ENCODE measurements at places on chromosomes 6 and 20. TPM values are rescaled to one million over a fixed set of nuclear protein-coding genes. Genes with fewer than 3 reads are reported as not detected.
A peak's percentile ranks its signal among the peaks of the same experiment; 100 is the strongest.

DNA sequence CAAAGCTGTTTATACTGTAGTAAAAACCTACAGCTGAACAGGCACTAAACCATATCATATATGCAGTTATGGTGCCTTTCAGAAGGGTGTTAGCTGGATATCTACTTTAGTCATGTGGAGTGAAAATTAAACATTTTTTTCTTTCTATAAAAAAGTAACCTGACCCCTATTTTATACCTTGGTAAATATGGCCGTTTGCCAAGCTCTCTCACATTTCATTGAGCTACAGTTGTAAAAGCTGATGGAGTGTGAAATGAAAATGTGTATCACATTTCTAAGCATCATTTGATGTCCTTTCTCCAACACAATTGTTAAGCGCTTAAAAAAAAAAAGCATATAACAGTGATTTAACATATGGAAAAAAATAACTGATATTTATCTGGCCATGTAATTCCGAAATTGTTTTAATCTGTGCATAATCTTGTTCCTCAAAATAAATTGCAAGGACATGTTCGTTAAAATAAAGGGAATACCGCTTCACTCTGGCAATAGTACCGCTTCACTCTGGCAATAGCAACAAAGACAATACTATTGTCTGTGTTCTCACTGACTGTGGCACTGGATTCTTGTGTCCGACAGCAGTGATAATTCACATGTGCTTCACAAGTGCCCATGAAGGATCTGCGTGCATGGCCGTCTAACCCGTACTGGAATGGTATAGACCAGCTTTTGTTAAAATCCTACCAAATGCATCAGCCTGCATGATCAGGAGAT lies 391.8 kb upstream of the SOX4 start:
- H3K4me3 ChIP-seq: no peak overlapping the region
- H3K27ac ChIP-seq: no peak overlapping the region
- H3K36me3 ChIP-seq: peaks cover 6% of the 10 kb centered on the region
- H3K27me3 ChIP-seq: no peaks in the 10 kb centered on the region
- no peak for DNase-seq

DNA sequence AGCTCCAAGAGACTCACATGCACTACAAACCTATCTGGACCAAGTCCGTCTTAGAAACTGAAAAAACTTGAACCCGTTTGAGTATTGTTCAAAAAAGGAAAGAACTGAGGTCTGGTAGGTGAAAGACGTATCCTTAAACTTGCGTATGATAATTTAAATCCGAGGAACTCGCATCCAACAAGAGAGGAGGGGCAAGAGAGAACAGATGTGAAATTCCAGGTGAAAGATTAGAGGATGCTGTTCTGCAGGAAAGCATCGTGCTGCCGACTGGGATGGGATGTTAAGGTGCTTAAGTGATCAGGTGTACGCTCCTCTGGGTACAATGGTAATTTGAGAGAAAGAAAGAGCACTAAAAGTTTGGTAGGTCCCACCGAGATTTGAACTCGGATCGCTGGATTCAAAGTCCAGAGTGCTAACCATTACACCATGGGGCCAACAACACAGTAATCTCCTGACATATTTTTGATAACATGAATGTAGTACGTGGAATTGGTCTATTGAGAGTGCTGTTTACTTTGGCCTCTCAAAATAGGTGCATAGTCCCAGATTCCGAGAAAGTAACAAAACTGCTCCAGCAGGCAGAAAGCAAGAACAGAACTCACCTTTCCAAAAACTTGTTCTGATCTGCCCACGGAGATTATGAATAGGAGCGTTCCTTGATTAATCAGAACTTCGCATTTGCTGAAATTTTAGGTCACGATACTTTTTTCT lies 53.5 kb upstream of the BTN3A2 start:
- H3K36me3 ChIP-seq: peaks cover 27% of the 10 kb centered on the region
- H3K4me1 ChIP-seq: peaks cover 26% of the 10 kb centered on the region
- DNase-seq: peak; percentile 82
- H3K27ac ChIP-seq: peak overlapping the region; percentile 74
- H3K27me3 ChIP-seq: no peaks in the 10 kb centered on the region
- peak overlapping the region; percentile 79 for H3K4me3 ChIP-seq

DNA sequence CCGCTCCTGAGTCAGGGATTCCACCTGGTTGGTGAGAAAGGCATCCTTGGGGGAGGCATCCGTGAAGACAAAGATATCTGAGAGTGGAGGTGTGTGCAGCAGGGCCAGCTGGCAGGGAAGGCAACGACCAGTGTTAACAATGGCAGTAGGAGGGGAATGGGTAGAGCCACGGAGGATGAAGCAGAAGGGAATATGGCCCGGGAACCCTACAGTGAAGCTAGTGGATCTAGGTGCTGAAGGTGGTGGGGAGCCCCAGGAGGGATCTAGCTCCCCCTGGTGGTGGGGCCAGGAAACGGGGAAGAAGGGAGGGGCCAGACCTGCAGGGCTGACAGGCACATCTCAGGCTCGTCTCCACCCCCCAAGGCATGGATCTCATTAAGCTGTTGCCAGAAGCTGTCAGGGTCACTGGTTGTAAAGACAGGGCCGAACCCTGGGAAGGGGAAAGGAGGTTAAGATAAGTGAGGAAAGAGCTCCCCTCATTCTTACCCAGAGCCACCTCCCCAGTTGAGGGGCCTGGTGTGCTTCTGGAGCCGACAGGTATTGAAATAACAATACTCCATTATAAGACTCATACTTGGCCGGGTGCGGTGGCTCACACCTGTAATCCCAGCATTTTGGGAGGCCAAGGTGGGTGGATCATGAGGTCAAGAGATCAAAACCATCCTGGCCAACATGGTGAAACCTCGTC lies 7.3 kb downstream of the VWA7 start:
- H3K27me3 ChIP-seq: no peaks in the 10 kb centered on the region
- H3K4me1 ChIP-seq: peaks cover 5% of the 10 kb centered on the region
- no peak overlapping the region for H3K27ac ChIP-seq
- no peaks in the 10 kb centered on the region for H3K36me3 ChIP-seq
- no peak overlapping the region for H3K4me3 ChIP-seq

DNA sequence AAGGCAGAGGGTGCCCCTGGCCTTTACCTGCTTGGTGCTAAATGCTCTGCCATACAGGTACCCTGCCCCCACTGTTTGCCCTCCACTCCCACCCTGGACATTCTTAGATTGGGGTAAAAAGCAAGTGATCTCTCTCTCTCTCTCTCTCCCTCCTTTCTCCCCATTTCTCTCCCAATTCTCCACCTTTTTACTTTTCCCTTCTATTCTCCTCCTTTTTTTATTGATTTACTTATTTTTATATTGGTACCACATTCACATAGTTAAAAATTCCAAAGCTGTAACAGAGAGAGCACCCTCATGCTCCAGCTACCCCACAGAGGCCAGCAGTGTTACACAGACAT lies 37.7 kb upstream of the ID1 start:
- H3K27ac ChIP-seq: peak overlapping the region; percentile 42
- H3K4me1 ChIP-seq: peaks cover 34% of the 10 kb centered on the region
- H3K36me3 ChIP-seq: peaks cover 85% of the 10 kb centered on the region
- no peak for DNase-seq

GRCh38 chr20:44856856-44857448 lies 28.6 kb upstream of the YWHAB start:
- H3K4me3 ChIP-seq: no peak overlapping the region
- peaks cover 29% of the 10 kb centered on the region for H3K27me3 ChIP-seq
- peaks cover 7% of the 10 kb centered on the region for H3K4me1 ChIP-seq
- no peaks in the 10 kb centered on the region for H3K36me3 ChIP-seq
- no peak overlapping the region for H3K27ac ChIP-seq

DNA sequence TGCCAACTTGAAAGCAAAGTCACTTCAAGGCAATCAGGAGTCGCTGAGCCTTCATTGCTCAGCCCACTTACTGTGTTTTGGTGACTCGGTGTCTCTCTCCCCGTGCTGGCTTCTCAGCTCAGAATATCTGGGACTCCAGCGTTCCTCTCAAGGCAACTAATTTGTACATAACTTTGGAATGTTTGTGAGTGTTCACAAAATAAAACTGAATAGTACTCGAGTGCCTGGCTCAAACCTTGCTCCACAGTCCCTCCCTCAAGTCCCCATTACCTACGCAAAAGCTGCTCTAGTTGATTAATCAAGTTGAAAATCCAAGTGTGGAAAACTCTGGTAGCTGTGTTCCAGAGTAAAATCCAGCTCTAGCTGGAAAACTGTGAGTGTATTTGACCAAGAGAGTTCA lies 8.6 kb downstream of the IPCEF1 start:
- no peak overlapping the region for H3K27ac ChIP-seq
- no peaks in the 10 kb centered on the region for H3K4me1 ChIP-seq
- H3K36me3 ChIP-seq: no peaks in the 10 kb centered on the region
- no peak for DNase-seq
- H3K27me3 ChIP-seq: no peaks in the 10 kb centered on the region

DNA sequence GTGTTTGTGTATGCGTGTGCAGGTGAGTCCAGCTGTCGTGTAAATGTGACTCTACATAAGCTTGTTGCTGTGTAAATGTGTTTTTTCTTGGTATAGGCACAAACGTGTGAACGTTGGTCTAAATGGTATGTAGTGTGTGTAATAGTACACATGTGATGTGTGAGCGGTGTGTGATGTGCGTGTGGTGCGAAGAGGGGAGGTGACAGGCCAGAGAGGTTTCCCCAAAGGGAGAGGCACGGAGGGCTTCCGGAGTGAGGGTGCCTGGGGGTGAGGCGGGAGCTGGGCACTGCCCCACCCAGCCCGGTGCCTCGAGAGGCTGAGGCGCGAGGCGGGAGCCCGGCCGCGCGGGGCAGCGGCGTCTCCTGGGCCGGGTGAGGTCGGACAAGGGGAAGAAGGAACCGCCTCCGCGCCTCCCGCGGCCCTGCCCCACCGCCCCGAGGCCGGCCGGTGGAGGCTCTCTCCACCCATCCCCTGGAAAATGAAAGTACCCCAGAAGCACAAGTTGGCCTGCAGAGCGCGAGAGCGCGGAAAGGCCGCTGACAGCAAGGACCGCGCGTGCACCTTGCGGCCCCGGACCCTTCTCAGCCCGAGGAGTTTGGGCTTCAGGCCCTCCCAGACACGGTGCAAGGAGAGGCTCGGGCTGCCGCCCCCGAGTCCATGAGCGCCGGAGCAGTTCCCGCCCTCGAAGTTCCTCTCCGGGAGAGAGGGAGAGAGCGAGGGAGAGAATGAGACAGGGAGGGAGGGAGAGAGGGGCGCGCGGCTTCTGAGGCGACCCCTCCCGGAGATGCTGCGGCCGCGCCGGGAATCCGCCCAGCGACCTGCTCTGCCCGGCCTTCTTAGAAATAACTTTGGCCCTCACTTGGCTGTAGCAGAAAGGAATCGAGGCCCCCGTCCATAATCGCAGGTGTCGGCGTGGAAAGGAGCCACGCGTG lies 43.2 kb upstream of the OSTM1 start:
- H3K27ac ChIP-seq: no peak overlapping the region
- H3K27me3 ChIP-seq: peaks cover 11% of the 10 kb centered on the region
- no peak for DNase-seq
- H3K4me1 ChIP-seq: peaks cover 24% of the 10 kb centered on the region
- H3K36me3 ChIP-seq: no peaks in the 10 kb centered on the region

GRCh38 chr20:62350098-62350628 lies 16.9 kb downstream of the LAMA5 start:
- H3K4me3 ChIP-seq: peak overlapping the region; percentile 53
- no peaks in the 10 kb centered on the region for H3K27me3 ChIP-seq
- peak overlapping the region; percentile 93 for H3K27ac ChIP-seq
- H3K4me1 ChIP-seq: peaks cover 22% of the 10 kb centered on the region
- peaks cover 73% of the 10 kb centered on the region for H3K36me3 ChIP-seq
- DNase-seq: peak; percentile 95

DNA sequence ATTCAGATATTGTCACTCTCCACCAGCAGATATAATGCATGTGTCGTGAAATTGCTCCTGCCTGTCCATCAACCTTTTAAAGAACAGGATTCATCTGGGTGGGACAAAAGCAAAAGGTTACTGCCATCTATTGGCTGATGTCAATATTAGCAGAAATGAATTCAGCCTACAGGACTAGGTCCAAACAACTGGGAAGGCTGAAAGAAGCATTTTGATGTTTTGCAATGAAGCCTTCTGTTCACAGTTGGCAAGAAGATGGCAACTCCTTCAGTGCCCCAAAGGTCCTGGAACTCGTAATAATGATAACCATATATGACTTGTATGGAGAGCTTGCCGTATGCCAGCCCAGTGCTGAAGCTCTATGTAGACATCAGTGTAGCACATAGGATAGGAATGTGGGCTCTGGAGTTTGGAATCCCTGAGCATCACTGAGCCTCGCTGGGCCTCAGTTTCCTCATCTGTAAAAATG lies 7.5 kb downstream of the BCAS1 start:
- H3K27ac ChIP-seq: no peak overlapping the region
- H3K4me1 ChIP-seq: peaks cover 21% of the 10 kb centered on the region
- DNase-seq: peak; percentile 64
- no peaks in the 10 kb centered on the region for H3K36me3 ChIP-seq

DNA sequence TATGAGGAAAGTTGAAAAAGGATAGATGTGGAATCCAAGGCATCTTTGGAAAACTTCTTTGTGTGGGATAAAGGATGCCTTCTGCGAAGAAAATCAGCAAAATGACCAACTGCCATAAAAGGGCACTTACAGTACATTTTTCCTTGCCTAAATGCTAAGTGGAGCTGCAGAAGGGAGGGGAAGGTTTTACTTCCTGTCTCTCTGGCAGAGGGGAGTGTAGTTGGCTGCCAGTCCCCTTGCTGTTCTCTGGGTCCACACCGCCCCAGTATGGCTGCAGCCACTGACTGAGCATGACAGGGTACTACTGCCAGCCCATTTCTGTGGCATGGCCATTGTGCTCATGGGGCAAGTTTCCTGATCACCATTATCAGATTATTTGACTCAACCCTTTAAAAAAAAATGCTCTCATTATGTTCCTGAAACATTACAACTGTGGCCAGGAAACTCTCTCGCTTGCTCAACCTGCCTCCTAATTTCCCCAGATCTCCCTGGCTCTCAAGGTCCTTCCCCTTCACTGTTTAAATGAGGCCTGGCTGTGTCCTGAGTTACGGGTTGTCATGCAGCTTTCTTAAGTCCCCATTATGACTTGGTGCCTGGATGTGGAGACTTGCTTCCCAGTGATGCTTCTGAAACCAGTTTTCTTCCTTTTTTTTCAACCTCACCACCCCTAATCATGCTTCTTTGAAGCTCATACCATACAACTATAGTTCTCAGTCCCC lies 34.5 kb upstream of the FAM184A start:
- H3K4me3 ChIP-seq: no peak overlapping the region
- H3K36me3 ChIP-seq: no peaks in the 10 kb centered on the region
- H3K4me1 ChIP-seq: no peaks in the 10 kb centered on the region
- no peaks in the 10 kb centered on the region for H3K27me3 ChIP-seq
- DNase-seq: no peak

GRCh38 chr20:63117151-63117550 lies 98.8 kb downstream of the YTHDF1 start:
- no peak overlapping the region for H3K4me3 ChIP-seq
- no peaks in the 10 kb centered on the region for H3K36me3 ChIP-seq
- H3K27ac ChIP-seq: no peak overlapping the region

DNA sequence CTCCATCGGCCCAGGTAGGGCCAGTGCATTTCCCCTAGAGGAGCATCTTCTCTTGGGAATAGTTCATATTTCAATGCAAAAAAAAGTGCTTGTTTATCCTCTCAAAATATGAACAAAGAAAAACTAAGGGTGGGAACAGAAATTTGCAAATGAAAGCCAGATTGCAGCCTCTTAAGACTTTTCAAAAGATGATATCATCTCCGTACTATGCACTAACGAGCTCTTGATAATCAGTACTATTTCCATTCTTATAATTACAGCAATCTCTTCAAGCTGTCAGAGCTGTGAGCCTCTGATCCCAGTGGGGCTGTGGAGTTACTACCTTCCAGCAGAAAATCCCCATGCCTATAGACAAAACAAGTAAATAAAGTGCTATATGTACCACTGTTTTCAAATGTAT lies 77.1 kb downstream of the SOD2 start:
- H3K4me1 ChIP-seq: no peaks in the 10 kb centered on the region
- no peak overlapping the region for H3K27ac ChIP-seq
- H3K27me3 ChIP-seq: no peaks in the 10 kb centered on the region
- peaks cover 29% of the 10 kb centered on the region for H3K36me3 ChIP-seq
- no peak overlapping the region for H3K4me3 ChIP-seq
- no peak for DNase-seq

Gene SMIM26
- 106 TPM for total RNA-seq

Gene ADGRF5
- not detected for total RNA-seq

Gene CD2AP
- total RNA-seq: 40.3 TPM

Gene KCNB1
- total RNA-seq: 3.0 TPM

Gene FAM209A
- 0.42 TPM for total RNA-seq

Measured in MCF 10A (cell line).